ENCODE measurements at places on chromosomes 7 and 10. TPM values are rescaled to one million over a fixed set of nuclear protein-coding genes. Genes with fewer than 3 reads are reported as not detected.

DNA sequence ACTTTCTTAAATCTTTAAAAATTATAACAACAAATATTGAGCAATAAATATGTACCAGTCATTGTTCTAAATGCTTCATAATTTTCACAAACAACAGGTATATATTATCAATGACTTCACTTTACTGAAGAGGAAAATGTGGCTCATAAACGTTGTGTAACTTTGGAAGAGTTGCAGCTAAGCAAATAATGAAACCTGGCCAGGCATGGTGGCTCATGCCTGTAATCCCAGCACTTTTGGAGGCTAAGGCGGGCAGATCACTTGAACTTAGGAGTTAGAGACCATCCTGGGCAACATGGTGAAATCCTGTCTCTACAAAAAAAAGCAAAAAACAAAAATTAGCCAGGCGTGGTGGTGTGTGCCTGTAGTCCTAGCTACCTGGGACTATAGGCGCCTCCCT, 71.9 kb upstream of the AMPH start:
- no peaks in the 10 kb centered on the region for H3K27me3 ChIP-seq
- no peak overlapping the region for H3K27ac ChIP-seq
- H3K4me1 ChIP-seq, result no peaks in the 10 kb centered on the region
- no peaks in the 10 kb centered on the region for H3K36me3 ChIP-seq
- H3K4me3 ChIP-seq, result no peak overlapping the region
- DNase-seq, result no peak

DNA sequence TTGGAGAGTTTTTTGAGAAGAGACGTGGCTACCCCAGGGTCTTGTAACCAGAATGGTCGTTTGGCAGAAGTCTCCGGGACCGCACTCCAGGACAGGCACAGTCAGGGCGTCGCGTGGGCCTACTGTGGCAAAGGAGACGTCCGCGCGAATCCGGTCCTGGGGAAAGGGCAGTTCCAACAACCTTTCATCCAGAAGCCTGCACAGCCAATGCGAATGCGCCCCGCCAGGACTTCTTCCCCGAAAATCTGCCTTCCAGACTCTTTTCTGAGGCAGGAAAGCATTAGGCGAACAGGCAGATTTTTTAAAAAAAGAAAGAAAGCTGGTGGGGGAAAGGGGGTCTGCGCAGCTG, 2.0 kb downstream of the HPSE2 start:
- H3K27me3 ChIP-seq, result peaks cover 56% of the 10 kb centered on the region
- no peaks in the 10 kb centered on the region for H3K4me1 ChIP-seq
- H3K36me3 ChIP-seq, result no peaks in the 10 kb centered on the region
- peak overlapping the region; percentile 44 for H3K4me3 ChIP-seq
- H3K27ac ChIP-seq, result peak overlapping the region; percentile 44
- no peak for DNase-seq

DNA sequence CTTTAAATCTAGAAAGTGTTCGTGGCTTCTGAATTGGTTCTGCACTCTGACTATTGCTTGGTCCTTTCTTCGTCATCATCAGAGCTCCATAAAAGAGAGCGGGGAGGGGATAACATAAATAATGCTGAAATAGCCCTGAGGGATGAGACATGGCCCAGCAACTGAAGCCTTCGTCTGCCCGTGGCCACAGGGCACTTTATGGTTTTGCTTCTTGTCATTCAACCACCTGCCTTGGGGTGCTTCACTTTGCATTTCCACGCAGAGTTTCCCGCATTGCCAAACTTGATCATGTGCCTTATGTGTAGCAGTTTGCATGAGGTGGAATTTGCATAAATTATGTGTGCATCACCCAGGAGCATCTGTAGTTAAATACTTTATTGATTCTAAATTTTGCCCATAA, 15.9 kb downstream of the GSTO2 start:
- H3K4me3 ChIP-seq, result no peak overlapping the region
- H3K4me1 ChIP-seq, result no peaks in the 10 kb centered on the region
- no peaks in the 10 kb centered on the region for H3K27me3 ChIP-seq
- no peak overlapping the region for H3K27ac ChIP-seq
- no peaks in the 10 kb centered on the region for H3K36me3 ChIP-seq

LIPK gene
- total RNA-seq, result not detected
